ENCODE measurements at places on chromosomes 4 and X.

DNA sequence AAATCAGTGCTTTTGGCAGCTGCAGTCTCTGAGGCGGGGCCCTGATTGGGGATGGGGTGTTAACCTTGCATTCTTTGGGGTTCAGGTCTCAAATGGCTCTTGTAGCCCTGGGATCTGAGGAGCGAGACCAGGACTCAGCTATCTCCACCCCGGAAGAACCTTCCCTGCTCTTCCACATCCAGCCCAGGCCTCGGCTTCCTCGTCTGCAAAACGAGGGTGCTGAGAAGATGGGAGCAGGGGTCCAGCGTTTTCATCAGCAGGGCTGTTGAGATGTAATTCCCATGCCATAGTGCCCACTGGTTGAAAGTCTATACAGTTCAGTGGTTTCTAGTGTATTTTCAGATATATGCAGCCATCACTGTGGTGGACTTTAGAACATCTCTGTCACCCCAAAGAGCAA lies 34.6 kb upstream of the WFS1 start:
- DNase-seq = no peak

DNA sequence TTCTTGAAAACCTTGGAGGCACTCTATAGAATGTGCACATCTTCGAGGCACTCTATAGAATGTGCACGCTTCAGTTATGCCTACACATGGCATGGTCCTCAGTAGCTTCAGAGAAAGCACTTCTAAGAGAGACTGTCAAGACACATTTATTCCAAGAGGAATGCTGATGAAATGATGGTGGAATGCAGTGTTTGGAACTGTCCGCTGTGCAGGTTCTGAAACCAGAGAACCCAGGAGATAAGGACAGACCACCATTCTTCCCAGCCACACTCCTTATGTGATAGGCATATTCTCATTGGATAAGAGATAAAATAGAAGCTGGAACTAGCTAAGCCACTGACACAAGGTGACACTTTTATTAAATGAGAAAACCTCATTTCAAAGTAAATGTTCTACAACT lies 263.3 kb downstream of the NLGN4X start:
- DNase-seq = no peak

GRCh38 chrX:135516376-135516775 lies 4.1 kb upstream of the INTS6L start:
- no peak for DNase-seq

GRCh38 chrX:65136424-65136823 lies 160.2 kb upstream of the ZC4H2 start:
- DNase-seq = no peak

GRCh38 chr4:17787315-17787714 lies 5.9 kb upstream of the FAM184B start:
- DNase-seq = no peak

DNA sequence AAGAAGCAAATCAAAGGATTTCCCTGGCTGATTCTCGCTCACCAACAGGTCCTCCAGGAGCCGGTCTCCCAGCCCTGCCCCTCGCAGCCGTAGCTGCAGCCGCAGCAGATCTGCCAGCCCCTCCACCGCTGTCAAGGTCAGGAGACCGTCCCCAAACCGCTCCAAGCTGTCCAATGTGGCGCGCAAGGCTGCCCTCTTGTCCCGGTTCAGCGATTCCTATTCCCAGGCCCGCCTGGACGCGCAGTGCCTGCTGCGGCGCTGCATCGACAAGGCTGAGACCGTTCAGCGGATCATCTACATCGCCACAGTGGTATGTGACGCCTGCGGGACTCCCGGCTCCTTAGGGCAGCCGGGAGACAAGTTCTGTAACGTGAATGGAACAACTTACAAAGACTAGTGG lies 25.6 kb downstream of the SPATA18 start:
- DNase-seq = no peak
